ENCODE measurements at places on chromosomes 3 and 15. TPM values are rescaled to one million over a fixed set of nuclear protein-coding genes. Genes with fewer than 3 reads are reported as not detected.

BFSP2 gene
- total RNA-seq: not detected

AADACL2 gene
- not detected for total RNA-seq

TPRA1 gene
- total RNA-seq: 29.4 TPM

GOLGA6L4 gene
- total RNA-seq: 0.86 TPM

ILDR1 gene
- total RNA-seq: not detected

SERPINI2 gene
- total RNA-seq: not detected

PLSCR1 gene
- 85.2 TPM for total RNA-seq

DPPA2 gene
- not detected for total RNA-seq

SLCO2A1 gene
- total RNA-seq: not detected

RAB43 gene
- total RNA-seq: 36.9 TPM

LRRC3B gene
- total RNA-seq: not detected

SAMD7 gene
- total RNA-seq: not detected

FSD2 gene
- not detected for total RNA-seq

POC1A gene
- 24.8 TPM for total RNA-seq

ZNF80 gene
- 0.82 TPM for total RNA-seq

SCG3 gene
- total RNA-seq: not detected

- no peaks in the 10 kb centered on the region for H3K27me3 ChIP-seq
- H3K4me3 ChIP-seq: no peak overlapping the region
- DNase-seq: no peak
- H3K4me1 ChIP-seq: no peaks in the 10 kb centered on the region
Measured at GRCh38 chr3:70527026-70527425, 214.6 kb upstream of the MDFIC2 start.

DNA sequence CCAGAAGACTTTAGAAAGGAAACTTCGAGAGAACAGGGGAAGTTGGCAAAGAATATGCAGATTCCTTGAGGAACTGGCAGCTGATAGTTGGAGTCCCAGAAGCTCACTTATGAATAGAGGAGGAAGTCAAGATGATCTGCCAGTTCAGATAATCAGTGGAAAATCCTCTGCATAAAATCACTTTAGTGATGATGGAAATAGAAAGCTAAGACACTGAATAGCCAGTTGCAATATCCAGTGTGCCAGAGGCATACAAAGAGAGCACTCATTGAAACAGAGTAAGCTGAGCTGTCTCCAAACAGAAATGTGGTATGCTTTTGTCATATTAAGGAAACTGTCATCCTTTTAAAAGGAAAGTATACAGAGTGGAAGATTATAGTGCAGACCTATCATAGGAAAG is 1207.6 kb downstream of the OTOL1 start:
- no peaks in the 10 kb centered on the region for H3K27me3 ChIP-seq
- no peak overlapping the region for H3K4me3 ChIP-seq
- H3K36me3 ChIP-seq: no peaks in the 10 kb centered on the region
- no peak overlapping the region for H3K27ac ChIP-seq
- no peak for DNase-seq
- H3K4me1 ChIP-seq: no peaks in the 10 kb centered on the region

DNA sequence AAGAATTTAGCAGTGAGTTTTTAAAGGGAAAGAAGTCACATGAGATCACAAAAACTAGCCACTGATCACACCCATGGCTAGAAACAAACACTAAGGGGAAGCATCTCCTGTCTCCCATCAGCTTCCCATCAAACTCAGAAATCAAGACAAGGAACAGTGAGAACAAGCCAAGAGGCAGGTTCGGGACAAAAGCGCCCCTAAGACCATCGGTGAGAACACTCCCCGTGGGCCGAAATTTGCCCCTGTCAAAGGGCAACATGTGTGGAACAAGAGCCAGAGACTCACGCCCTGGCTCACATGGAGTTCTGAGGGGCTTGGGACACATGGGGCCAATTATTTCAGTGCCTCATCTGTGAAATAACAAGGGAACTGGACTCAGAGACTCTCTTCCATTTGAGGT is 49.1 kb downstream of the LRIG1 start:
- H3K4me3 ChIP-seq: no peak overlapping the region
- no peak for DNase-seq
- H3K4me1 ChIP-seq: no peaks in the 10 kb centered on the region
- no peak overlapping the region for H3K27ac ChIP-seq

- no peaks in the 10 kb centered on the region for H3K36me3 ChIP-seq
- DNase-seq: no peak
- H3K4me3 ChIP-seq: no peak overlapping the region
- H3K27me3 ChIP-seq: no peaks in the 10 kb centered on the region
- no peak overlapping the region for H3K27ac ChIP-seq
Measured at GRCh38 chr3:133457465-133458067, 57.7 kb downstream of the BFSP2 start.

- no peaks in the 10 kb centered on the region for H3K27me3 ChIP-seq
- no peak overlapping the region for H3K4me3 ChIP-seq
- no peaks in the 10 kb centered on the region for H3K36me3 ChIP-seq
- peak; percentile 82 for DNase-seq
- H3K27ac ChIP-seq: peak overlapping the region; percentile 28
Measured at GRCh38 chr15:40421246-40422157, 15.9 kb downstream of the IVD start.

- H3K36me3 ChIP-seq: peaks cover 16% of the 10 kb centered on the region
- DNase-seq: no peak
- no peaks in the 10 kb centered on the region for H3K27me3 ChIP-seq
- H3K4me1 ChIP-seq: no peaks in the 10 kb centered on the region
- H3K4me3 ChIP-seq: no peak overlapping the region
Measured at GRCh38 chr3:190642016-190642415, 128.1 kb downstream of the IL1RAP start.

GRCh38 chr3:33659856-33660434 is 58.1 kb downstream of the CLASP2 start:
- H3K4me1 ChIP-seq: peaks cover 33% of the 10 kb centered on the region
- H3K36me3 ChIP-seq: peaks cover 1% of the 10 kb centered on the region
- no peak for DNase-seq
- no peaks in the 10 kb centered on the region for H3K27me3 ChIP-seq
- no peak overlapping the region for H3K4me3 ChIP-seq

DNA sequence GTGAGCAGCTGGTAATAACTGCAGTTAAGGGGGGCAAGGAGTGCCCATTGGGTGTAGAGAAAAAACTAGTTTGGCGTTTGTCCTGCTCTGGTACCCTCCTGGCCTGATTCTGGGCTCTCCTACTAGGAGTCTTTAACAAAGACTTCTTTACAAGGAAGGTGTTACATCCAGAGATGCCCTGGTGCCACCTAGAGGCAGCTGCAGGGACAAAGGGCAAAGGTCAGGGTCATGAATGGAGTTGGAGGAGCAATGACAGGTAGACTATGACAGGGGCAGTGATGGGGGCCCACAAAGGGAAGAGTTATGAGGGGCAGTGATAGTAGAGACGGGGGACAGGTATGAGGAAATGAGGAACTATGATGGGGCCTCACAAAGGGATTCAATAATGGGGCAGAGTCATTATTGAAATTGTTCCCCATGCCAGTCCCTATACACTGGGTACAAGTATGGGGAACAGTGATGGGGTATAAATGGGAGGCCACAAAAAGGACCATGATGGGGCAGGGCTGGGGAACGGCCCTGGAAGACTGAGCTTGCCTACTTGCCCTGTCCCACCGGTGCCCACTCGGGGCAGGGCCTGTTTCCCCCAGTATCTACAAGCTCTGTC is 7.9 kb downstream of the CCDC71 start:
- peak; percentile 57 for DNase-seq
- H3K4me1 ChIP-seq: peaks cover 15% of the 10 kb centered on the region
- H3K27ac ChIP-seq: peak overlapping the region; percentile 9
- no peaks in the 10 kb centered on the region for H3K27me3 ChIP-seq

- H3K27ac ChIP-seq: no peak overlapping the region
- peaks cover 3% of the 10 kb centered on the region for H3K4me1 ChIP-seq
- no peaks in the 10 kb centered on the region for H3K36me3 ChIP-seq
- H3K27me3 ChIP-seq: peaks cover 3% of the 10 kb centered on the region
- no peak for DNase-seq
Measured at GRCh38 chr15:81085213-81085612, 48.9 kb upstream of the CFAP161 start.

DNA sequence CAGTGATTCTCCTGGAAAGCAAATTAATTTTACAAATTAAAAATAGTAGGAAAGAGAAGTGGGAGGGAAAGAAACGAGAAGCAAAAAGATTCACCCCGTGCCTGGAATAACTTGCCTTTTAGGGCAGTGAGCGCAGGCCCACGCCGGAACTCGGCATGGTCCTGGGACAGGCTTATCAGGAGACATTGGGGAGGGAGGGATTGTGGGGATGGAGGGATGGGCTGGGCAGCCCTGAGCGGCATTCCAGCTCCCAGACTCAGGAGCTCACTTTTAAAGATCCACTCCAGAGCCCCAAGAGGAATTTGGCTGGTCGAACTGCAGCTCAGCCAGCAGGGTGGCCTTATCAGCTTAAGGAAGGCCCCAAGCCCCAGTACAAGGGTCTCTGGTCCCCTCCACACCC is 117.9 kb downstream of the ADCY5 start:
- no peaks in the 10 kb centered on the region for H3K36me3 ChIP-seq
- H3K4me1 ChIP-seq: peaks cover 9% of the 10 kb centered on the region
- no peak overlapping the region for H3K27ac ChIP-seq
- no peak for DNase-seq
- no peaks in the 10 kb centered on the region for H3K27me3 ChIP-seq

GRCh38 chr3:142003291-142003690 is 126.8 kb downstream of the ATP1B3 start:
- no peaks in the 10 kb centered on the region for H3K4me1 ChIP-seq
- H3K4me3 ChIP-seq: no peak overlapping the region
- H3K36me3 ChIP-seq: no peaks in the 10 kb centered on the region
- no peak for DNase-seq
- no peaks in the 10 kb centered on the region for H3K27me3 ChIP-seq

- H3K36me3 ChIP-seq: peaks cover 2% of the 10 kb centered on the region
- no peaks in the 10 kb centered on the region for H3K27me3 ChIP-seq
- no peak for DNase-seq
- peaks cover 4% of the 10 kb centered on the region for H3K4me1 ChIP-seq
- H3K4me3 ChIP-seq: no peak overlapping the region
Measured at GRCh38 chr15:85760049-85760448, 34.7 kb downstream of the KLHL25 start.

GRCh38 chr15:45780352-45780751 is 145.5 kb downstream of the SQOR start:
- no peaks in the 10 kb centered on the region for H3K4me1 ChIP-seq
- H3K36me3 ChIP-seq: no peaks in the 10 kb centered on the region
- no peak overlapping the region for H3K27ac ChIP-seq
- H3K4me3 ChIP-seq: no peak overlapping the region

DNA sequence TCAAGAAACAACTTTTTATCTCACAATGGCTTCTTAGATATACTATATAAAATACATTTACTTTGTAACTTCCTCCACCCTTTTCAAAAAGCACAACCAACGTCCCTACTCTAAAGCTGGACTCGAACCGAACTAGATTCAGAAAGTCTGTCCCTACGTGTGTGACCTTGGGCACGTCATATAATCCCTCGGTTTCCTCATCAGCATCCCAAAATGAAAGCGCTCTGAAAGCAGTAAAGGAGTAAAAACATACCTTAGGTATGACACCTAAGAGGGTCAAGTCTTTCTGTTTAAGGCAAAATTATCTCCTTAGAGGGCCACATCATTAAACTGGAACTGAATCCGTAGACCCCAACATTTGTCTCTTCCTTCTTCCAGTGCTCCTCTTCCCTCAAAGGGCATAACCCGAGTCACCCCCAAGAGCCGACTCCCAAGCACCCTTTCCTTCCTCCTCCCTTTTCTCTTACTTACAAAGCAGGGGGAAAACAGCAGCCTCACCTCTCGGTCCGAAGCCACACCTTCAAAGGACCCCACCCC is 663 bp downstream of the PDCD10 start:
- H3K4me1 ChIP-seq: peaks cover 40% of the 10 kb centered on the region
- H3K36me3 ChIP-seq: peaks cover 9% of the 10 kb centered on the region
- DNase-seq: no peak
- no peaks in the 10 kb centered on the region for H3K27me3 ChIP-seq
- H3K4me3 ChIP-seq: no peak overlapping the region
- no peak overlapping the region for H3K27ac ChIP-seq

GRCh38 chr15:92421976-92422375 is 28.3 kb downstream of the ST8SIA2 start:
- no peak overlapping the region for H3K27ac ChIP-seq
- H3K4me1 ChIP-seq: no peaks in the 10 kb centered on the region
- H3K4me3 ChIP-seq: no peak overlapping the region
- DNase-seq: no peak

DNA sequence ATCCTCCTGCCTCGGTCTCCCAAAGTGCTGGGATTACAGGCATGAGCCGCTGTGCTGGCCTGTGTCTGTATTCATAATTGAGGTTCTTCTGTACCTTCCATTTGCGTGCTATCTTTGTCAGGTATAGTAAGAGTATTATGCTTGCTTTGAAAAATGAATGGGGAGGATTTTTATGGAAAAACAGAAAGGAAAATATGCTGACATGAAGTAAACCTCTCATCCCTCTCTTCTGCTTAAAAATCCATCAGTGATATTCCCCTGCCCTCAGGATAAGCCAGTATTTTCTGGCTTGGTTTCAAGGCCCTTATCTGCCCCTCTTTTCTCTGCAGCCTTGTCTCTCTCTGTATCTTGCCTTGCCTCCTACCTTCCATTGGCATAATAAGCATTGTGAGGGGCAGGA is 80.7 kb downstream of the NR1D2 start:
- no peaks in the 10 kb centered on the region for H3K36me3 ChIP-seq
- no peak overlapping the region for H3K27ac ChIP-seq
- no peak overlapping the region for H3K4me3 ChIP-seq
- no peaks in the 10 kb centered on the region for H3K27me3 ChIP-seq

Data from activated naive CD8-positive, alpha-beta T cell treated with anti-CD3 and anti-CD28 coated beads for 36 hours (primary cell).